NCI-H1694 treated with DMSO at 0.1 percent for 48 hours (cell line): ENCODE measurements at places on chromosomes 12 and 14.

- no peak for DNase-seq
Measured at GRCh38 chr12:53809005-53809404, 57.2 kb upstream of the CISTR start.

DNA sequence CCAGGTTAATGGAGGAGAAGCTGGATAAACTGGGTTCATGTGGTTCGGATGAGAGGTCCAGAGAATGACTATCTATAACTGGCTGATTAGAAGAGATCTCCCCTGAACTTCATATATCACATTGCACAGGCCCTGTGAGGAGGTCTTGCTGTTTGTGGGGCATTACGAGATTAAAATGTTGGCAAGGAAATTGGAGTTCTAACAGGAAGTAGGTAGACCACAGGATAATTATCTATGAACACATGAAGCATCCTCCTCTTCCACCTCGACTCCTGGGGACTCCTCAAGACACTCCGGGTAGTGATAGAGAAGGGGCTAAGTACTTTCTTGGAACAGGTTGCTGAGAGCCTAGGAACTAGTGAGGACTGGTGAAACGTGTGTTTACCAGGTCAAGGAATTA, 418.8 kb downstream of the KCNH5 start:
- DNase-seq, result no peak

- DNase-seq, result no peak
Measured at GRCh38 chr12:7907009-7907408, 29.0 kb downstream of the SLC2A3 start.

DNA sequence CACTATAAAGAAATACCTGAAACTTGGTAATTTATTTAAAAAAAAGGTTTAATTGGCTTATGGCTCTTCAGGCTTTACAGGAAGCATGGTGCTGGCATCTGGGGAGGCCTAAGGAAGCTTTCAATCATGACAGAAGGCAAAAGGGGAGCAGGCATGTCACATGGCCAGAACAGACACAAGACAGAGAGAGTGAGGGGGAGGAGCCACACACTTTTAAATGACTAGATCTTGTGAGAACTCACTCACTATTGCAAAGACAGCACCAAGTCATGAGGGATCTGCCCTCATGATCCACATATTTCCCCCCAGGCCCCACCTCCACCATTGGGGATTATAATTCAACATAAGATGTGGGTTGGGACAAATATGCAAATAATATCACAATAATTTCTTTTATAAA, 355.6 kb downstream of the DAD1 start:
- DNase-seq, result no peak

DNA sequence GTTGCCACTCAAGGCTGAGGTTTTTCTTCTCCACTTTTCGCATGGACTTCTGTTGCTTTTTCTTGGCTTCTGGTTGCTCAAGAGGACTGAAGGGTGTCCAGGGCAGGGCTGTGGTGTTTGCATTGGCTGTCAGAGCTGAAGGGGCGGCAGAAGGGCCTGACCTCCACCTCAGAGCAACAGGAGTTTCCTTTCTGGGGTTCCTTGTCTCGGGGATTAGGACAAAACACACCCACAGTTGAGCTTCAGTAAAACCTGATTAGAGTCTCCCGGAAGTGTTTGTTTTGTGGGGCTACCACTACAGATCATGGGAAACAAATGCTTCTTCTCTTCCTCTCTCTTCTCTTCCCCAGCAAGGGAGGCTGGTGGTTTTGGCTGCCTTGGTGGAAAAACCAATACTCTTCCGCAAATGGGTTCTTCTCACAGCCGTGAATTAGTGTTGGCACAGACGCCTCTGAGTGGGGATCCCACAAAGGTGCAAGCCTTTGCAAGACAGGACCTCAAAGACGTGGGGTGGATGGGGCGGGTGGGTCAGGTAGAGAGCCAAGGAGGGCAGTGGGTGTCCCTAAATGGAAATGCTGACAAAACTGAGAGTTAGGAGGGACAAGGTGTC, 317.7 kb upstream of the TBX3 start:
- DNase-seq, result no peak

GRCh38 chr12:10717410-10717809, 5.7 kb downstream of the YBX3 start:
- DNase-seq, result no peak

- DNase-seq, result no peak
Measured at GRCh38 chr14:58961045-58961731, 227.3 kb upstream of the DAAM1 start.

- DNase-seq, result peak; percentile 67
Measured at GRCh38 chr12:106226884-106227640, 20.8 kb downstream of the CKAP4 start.

GRCh38 chr14:34426313-34427295, 35.4 kb downstream of the SPTSSA start:
- DNase-seq, result no peak

DNA sequence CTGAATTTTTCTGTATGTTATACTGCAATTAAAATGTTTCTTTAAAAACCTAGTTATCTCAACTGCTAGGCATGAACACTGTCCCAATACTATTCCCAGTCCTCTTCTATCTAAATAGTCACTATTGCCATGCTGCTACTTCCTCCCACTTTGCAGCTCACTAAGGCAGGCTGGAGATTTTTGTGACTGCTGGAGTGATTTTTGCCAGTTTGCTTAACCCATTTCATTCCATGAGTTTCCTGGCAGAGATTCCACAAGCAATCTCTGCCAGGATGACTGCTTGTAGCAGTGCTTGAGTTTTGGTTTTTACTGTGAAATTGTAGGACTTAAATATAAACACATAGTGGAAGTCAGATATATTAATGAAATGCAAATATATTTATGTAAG, 80.8 kb downstream of the BHLHE41 start:
- DNase-seq, result no peak

DNA sequence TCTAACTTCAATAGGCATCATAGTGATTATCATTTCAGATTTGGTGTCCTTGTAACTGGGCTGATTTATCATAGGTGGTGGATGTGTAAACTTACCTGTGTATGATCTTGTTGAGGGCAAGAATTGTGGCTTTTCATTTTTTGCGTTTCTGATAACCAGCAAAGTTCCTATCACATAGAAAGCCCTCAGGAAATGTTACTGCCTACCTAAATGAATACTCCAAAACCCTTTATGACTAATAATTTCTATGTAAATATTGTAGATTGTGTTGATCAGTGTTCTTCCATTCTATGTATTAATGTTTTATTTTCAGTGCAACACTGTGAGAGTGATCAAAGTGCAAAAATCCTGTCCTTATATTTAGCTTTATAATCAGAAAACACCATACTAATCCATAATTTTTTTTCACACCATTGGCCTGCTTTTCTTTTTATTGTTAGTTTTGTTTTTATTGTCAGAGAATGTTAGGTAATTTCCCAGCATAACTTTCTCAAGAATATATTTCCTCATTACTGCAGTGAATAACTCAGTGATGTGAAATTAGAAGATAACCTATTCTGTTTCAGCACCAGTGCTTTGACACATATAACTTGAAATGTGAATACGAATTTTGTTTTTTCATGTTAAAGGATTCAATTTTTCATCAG, 94.1 kb downstream of the GPHN start:
- no peak for DNase-seq

DNA sequence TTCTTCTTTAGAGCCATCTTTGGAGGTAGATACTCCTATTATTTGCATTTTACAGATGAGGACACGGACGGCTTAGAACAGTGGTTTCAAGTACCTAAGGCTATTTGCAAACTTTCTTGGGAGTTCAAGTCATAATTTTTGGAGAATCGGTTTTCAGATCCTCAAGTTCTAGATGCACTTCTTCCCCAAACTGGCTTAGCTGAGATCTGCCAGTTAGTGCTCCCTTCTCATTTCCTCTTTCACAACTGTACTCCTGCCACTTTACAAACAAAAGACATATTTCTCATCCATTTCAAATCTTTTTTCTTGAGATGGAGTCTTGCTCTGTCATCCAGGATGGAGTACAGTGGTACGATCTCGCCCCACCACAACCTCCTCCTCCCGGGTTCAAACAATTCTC, 77.3 kb downstream of the HELB start:
- no peak for DNase-seq

- DNase-seq, result no peak
Measured at GRCh38 chr12:24775073-24775472, 173.8 kb downstream of the BCAT1 start.
